ENCODE measurements at places on chromosomes 3 and 15. TPM values are rescaled to one million over a fixed set of nuclear protein-coding genes. Genes with fewer than 3 reads are reported as not detected.
A peak's percentile ranks its signal among the peaks of the same experiment; 100 is the strongest.

GRCh38 chr3:84074767-84075166 is 884.0 kb upstream of the CADM2 start:
- DNase-seq, result no peak

- DNase-seq, result no peak
These were observed 5.9 kb downstream of the TGM4 start for GRCh38 chr3:44880284-44880683.

- no peak for DNase-seq
These were observed 39.7 kb upstream of the PYGO1 start for GRCh38 chr15:55627730-55628368.

- DNase-seq, result no peak
These were observed 57.7 kb downstream of the SUMF1 start for GRCh38 chr3:4409415-4409814.

GRCh38 chr3:143783851-143784370 is 64.4 kb downstream of the SLC9A9 start:
- DNase-seq, result no peak

- no peak for DNase-seq
These were observed 822 bp upstream of the FBN1 start for GRCh38 chr15:48646331-48646730.

GRCh38 chr3:130939753-130940152 is 45.9 kb downstream of the ATP2C1 start:
- no peak for DNase-seq

DNA sequence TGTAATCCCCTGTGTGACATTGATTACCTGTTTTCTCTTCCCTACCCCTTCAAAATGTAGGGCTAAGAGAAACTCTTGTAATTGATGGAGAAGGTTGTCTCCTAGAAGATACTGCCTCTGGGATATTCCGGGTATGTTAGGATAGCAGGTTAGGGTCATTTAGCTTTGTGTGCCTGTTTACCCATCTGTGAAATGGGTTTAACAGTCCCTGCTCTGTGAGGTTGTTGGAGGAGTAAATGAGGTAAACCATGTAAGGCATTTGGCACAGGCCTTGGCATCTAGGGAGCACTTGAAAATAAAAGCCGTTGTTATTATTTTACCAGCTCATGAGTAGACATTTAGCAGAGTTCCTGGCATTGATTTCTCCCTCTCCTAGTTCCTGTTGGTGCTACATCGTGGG is 16.4 kb downstream of the PTPRG start:
- no peak for DNase-seq

- DNase-seq, result no peak
These were observed 5.9 kb downstream of the DUOX2 start for GRCh38 chr15:45107941-45108630.

- no peak for DNase-seq
These were observed 126.5 kb upstream of the GRM7 start for GRCh38 chr3:6734395-6734746.

- no peak for DNase-seq
These were observed 23.8 kb downstream of the MEX3B start for GRCh38 chr15:82021992-82022391.

- DNase-seq, result no peak
These were observed 363 bp downstream of the EMC3 start for GRCh38 chr3:9986230-9986725.

DNA sequence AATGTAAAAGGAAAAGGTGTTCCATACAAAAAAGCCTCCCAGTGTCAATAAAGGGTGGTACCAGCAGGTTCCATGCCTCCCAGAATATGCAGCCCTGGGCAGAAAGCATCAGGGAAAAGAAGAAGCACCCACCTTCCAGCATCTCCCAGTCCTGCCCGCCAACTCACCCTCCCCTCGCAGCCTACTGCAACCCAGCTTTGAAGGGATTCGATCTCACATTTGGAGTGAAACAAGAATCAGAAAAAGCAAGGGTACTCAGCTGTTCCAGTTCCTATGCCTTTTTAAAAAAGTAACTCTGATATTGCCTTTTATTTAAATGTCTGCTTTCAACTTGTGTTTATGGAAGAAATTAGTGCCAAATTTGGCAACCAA is 166.9 kb downstream of the ADAMTS17 start:
- DNase-seq, result no peak

DNA sequence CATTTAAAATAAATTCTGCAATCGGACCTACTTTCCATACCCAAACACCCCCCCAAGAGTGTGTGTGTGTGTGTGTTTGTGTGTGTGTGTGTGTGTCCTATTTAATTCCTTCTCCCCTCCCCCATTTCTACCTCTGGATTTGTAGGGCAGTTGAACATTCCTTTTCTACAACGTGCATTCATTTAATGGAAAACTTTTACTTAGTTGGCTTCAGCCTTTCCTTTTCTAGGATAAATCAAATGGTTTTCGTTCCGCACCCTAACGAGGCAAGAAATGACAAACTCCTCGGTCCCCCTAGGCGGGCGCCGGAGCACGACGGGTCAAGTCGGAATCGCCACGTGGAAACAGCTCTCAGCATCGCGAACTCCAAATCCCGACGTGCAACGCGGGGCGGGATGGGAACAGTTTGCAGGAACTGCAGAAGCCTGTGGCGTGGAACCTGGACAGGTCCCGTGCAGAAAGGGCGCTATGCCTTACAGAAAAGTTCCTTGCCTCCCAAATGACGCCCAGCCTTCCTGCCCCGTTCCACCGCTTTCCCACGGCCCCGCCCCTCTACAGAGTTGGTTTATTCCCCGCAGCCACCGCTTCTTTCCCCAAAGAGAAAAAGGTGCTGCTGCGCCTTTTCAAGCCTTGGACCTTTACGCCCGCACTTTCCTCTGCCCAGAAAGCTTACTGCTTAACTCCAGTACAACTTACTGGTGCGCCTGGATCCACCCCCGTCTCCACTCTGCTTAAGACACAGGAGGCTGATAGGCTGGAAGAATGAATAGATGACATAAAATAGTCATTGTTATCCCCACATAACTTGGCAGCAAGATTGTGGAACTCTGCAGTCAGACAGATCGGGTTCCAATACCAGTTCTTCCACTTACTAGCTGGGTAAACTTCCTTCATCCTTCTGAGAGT is 1.1 kb upstream of the EIF2B5 start:
- no peak for DNase-seq

GRCh38 chr3:128341659-128342395 is 124.9 kb downstream of the DNAJB8 start:
- DNase-seq, result no peak

- DNase-seq, result no peak
These were observed 85.9 kb downstream of the BOC start for GRCh38 chr3:113297287-113297686.

- DNase-seq, result no peak
These were observed 3.1 kb downstream of the ABTB1 start for GRCh38 chr3:127675651-127676391.

DNA sequence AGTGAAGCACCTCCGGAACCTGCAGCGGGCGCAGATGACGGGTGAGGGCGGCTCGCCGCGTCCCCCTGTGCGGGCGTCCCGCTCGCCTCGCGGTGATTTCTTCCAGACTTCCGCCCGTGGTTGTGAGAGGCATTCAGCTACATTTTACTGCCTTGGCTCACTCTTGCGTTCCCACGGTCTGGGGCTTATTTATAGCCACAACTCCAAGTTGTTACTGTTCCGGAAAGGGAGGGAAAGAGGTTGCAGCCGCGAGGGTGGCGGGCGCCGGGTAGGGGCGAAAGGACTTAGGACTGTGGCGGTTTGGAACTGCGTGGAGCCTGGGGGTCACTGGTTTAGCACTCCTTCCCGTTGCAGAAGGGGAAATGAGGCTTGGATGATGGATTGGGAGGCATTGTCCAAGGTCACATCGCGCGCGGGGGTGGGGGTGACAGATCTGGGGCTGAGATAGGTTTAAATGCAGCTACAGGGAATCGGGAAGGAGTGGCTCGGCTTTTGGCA is 1.1 kb downstream of the HES1 start:
- DNase-seq, result peak; percentile 48

GRCh38 chr3:51933471-51934138 is 8.1 kb downstream of the RRP9 start:
- DNase-seq, result no peak

DNA sequence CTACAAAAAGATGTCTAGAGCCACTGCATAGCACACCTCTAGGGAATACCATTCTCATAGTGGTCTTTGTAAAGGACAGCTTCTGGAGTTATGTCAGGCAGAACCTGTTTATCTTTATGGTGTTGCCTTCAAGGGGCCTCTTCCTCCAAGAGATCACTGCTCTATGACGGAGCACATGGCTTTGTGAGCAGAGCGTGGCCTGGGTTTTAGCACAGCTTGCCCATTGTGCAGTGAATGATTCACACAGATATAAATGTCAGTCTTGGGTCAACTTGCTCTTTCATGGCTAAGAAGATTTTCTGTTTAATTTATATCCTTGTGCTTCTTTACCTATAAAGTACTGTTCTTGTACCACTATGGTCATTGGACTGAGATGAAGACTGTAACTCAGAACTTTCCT is 41.5 kb upstream of the RBMS3 start:
- DNase-seq, result no peak

GRCh38 chr3:38651153-38651789 is 1.8 kb upstream of the SCN5A start:
- peak; percentile 38 for DNase-seq

GRCh38 chr3:172357850-172358754 is 90.2 kb downstream of the GHSR start:
- no peak for DNase-seq

- no peak for DNase-seq
These were observed 312.2 kb downstream of the RYR3 start for GRCh38 chr15:33623010-33623409.

DNA sequence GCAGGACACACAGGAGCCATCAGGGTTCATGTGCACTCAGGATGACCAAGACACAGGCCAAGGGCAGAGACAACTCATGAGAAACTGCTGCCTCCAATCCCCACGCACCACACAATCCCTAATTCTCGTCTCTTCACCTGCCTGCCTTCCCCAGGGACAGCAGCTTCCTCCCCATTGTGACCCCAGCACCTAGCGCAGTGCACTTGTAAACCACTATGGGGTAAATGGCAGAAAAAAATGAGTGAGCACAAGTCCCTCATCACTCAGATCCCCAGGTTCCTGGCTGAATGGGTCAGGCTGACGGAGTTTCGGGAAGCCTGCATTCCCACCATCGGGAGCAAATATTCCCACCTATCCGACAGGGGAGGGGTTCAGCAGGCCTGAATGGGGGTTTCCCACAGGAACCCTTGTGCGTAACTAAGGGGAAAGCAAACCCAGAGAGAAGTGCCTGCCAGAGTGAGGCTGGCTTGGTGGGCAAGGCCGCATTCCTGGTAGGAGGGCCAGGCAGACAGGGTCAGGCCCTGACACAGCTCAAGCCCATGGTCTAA is 18.8 kb downstream of the PLXNB1 start:
- no peak for DNase-seq

- no peak for DNase-seq
These were observed 2.8 kb upstream of the RTP2 start for GRCh38 chr3:187705164-187705563.

DNA sequence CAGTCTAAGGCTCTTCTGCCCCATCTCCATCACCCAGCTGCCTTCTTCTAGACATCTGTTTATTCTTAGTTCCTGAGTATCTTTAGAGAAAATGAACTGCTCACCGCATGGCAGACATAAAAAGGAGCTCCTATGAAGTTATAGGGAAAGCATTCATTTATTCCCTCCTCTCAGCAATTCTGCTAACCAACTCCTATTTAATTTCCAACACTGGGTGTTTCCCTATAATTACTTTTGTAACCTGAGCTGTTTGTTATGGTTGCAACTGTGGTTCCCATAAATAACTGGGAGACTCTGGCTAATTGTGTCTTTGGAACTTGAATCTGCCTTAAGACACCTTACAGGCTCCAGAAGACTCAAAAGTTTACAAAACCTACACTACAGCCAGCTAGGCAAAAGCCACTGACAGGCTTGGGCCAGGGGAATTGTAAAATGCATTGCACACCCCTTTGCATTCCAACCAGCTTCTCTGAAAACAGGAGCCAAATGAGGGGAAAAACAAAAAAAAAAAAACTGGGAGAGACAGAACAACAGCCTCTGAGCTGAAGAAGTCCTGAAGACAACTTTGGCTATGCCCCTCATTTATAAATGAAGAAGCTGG is 231.5 kb upstream of the FEZF2 start:
- DNase-seq, result no peak

DNA sequence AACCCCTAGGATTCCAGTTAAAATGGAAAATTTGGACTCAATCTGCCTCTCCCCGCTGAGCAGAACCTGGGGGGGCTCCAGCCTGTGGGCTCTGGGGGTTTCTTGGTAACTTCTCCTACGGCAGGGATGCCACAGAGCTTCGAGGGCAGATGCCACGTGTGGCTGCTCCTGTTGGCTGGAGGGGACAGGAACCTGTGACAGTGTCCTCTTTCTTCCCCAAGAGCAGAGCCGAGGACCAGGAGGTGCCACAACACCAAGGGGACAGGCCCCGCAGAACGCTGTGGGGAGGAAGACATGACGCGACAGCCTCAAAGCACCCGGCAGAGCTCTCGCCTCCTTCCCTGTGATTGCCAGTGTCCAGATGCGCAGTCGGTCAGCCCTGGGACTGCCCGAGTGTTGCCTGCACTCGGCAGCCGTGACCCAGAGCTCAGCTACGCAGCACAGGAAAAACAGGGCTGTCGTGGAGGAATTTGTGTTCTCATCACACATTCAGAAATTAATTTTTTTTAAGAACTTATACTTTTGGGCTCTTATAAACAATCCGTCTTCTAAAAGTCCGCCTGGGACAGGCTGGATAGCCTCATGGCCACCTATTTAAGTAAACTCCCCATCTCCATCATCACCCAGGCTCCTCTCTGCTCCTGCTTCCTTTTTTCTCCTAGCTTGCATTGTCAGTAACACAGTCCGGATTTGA is 131.9 kb upstream of the MEF2A start:
- no peak for DNase-seq

DNA sequence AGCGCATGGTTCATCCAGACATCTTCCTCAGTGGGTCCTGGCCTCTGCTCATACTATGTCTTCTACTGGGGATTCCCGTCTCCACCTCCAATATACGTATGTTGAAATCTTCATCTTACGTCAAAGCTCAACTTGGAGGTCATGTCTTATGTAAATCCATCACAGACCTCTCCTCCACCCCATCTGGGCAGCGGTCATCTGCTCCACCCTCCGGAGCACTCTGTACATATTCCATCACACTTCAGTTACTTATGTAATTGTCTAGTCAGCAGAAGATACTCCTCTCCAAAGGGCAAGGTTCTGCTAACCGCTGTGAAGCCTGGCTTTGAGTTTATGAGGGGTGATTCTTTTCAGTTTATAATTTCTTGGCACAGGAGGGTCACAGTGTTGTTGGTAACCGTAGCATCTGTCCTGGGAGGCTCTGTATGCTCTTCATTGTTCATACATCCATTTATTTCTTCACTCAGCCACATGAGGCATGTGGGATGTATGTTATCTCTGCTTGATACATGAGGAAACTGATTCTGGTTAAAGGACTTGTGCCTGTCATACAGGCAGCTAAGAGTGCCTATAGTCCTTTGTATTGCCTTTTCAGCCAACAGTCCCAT is 22.1 kb downstream of the MAP2K1 start:
- DNase-seq, result no peak

Gene CRYGS
- 0.26 TPM for polyA plus RNA-seq

Gene ADCY5
- not detected for polyA plus RNA-seq

Gene GRIP2
- polyA plus RNA-seq, result not detected

Gene NLGN1
- polyA plus RNA-seq, result not detected

Gene ZDHHC23
- 0.47 TPM for polyA plus RNA-seq

Gene LTF
- not detected for polyA plus RNA-seq

Gene RAB43
- 27.2 TPM for polyA plus RNA-seq

Gene KLHL6
- 32.9 TPM for polyA plus RNA-seq

Gene C3orf85
- polyA plus RNA-seq, result not detected

Gene RAF1
- 87.8 TPM for polyA plus RNA-seq

Gene PDIA5
- 5.3 TPM for polyA plus RNA-seq

Data from naive thymus-derived CD4-positive, alpha-beta T cell (primary cell).